Inflammatory macrophage treated with lipopolysaccharide for 1 hour (primary cell): ENCODE measurements at places on chromosomes 3 and 15.

DNA sequence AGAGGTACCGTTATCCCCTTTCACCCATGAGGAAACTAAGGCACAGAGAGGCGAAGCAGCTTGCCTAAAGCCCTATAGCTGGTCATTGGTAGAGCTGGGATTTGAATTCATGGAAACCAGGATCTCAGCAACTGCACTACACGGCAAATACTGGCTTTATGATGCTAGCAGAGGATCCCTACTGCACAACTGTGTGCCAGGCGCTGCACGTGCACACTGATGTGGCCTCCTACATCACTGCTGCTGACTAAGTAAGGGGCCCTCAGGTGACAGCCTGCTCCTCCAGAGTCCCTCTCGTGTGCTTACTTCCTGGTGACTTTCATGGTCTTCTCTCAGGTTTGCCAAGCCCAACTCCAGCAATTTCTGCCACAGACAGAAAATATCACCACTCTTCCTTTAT is 3.4 kb upstream of the POLG start:
- DNase-seq = no peak

DNA sequence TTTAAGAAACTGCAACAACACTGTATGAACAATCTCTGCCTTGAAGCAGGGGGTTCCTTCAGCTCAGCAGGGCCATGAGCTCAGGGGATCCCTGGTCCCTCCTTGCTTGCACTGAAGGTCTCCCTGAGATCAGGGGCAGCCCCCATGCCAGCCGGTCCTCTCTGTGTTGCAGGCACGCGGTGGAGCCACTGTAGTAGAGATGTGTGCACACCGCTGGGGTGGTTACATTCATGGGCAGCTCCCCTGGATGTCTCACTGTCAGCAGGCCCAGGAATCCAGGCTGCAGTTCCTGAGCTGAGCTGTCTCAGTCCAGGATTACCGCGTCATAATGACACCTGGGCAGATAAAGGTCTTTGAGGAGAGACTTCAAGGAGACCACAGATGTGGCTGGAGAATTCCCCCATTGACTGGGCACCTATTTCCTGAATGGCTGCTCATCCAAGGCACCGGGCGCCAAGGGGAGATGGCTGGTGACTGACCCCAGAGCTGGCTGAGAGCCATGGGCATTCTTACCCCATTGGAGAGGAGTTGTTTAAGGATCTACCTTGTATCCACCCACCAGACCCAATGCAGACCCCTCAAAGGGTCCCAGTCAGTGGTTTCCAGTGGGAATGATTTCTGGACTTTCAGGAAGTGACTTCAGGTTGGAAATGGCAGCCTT is 10.4 kb upstream of the KLF13 start:
- no peak for DNase-seq

- DNase-seq = no peak
Measured at GRCh38 chr15:74168711-74169126, 4.8 kb upstream of the ISLR start.

DNA sequence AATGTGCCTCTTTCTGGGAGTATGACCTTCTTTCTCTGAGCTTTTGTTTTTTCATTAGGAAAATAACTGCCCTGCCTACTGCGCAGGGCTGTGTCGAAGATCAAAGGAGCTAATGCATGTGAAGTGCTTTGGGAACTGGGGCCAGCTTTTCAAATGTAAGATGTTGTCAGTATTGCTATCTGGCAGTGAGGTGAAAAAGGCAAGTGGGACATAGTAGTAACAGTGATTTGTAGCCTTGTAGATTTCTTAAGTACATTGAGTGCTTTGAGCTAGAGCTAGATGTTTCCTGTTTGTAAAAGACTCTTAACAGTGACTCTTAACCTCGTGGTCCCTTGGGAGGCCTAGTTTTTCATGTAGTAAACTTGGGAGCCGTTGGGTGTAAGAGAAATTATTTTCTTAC is 126.5 kb downstream of the ECT2 start:
- no peak for DNase-seq

DNA sequence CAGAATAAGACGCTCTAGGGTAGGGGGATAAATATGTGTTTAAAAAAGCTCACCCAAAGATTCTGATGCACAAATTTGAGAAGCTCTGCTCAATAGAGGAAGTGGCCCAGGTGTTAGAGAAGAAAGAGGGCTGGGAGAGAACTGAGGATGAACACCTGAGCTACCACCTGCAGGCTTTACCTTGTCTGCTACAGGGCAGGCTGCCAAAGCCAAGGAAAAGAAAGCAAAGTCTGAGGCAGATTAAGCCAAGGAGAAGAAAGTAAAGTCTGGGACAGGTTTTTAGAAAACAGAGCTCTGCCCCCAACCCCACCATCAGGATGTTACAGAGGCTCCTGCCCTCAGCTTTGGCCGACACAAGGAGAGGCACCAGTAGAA is 92.9 kb downstream of the THRB start:
- no peak for DNase-seq

DNA sequence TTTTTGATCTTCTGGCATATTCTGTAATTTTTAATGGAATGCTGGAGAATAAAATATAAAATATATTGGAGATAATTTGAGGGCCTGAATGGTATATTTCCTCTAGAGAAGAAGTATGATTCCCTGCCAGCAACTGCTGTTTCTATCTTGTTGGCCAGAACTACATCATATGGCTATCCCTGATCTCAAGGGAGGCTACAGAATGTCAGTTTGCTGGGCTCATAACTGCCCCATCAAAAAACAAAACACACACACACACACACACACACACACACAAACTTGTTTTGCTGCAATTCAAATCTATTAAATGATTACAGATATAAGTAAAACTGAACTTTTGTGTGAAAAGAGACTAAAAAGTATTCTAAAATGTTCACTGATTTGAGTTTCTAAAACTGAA is 51.0 kb downstream of the RASA2 start:
- DNase-seq = no peak

- DNase-seq = peak; percentile 30
Measured at GRCh38 chr3:196706327-196706726, 5.7 kb downstream of the CEP19 start.

DNA sequence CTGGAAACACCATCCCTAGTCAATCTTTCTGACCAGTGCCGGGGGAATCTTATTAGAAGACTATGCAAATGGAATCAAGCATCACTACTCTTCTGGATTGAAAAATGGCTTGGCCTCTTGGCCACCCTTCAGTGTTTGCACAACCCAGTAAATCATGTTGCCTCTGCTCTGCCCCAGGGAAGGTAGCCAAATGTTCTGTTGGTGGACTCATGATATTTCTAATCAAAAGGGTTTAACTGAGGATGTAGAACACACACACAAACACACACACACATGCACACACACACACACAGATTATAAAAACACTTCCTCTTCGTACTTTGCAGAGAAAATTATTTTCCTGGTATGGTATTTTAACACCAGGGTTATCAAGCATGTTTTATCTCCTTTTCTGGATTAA is 7.9 kb downstream of the RBP2 start:
- DNase-seq = no peak

DNA sequence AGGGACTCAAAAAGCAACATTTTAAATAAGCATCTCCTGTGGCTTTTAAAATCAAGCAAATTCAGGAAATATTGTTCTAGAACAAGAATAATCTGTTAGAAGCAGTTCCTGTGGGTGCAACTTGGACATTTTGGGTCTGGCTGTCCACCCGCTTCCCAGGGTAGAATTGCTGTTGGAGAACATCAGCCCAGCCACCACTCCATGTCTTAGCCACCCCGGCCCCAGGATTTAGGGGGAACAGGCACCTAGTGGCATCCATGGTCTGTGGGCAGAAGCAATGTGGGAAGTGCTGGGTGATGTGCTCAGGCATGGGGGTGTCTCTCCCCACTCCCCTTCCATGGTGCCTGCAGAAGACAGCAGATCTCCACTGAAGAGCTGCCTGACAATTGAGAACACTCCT is 162.6 kb downstream of the KLF13 start:
- DNase-seq = no peak

DNA sequence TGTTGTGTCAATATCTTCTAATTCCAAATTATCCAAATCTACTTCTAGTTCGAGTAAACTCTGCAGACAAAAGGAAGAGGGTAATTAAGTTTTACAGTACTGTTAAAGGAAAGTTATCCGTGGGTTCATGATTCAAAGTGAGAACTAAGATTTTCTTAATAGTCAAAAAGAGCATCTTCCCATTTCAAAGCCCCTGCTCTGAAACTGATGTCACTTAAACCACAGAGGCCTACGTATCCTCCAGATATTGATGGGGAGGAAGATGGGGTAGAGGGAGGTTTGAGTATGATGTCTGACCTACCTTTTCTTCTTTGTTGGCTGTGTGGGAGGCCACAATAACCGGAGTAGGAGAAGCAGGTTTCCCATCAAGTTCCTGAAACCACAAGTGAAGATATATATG is 14.1 kb downstream of the MRPS22 start:
- no peak for DNase-seq

GRCh38 chr3:58242340-58242739 is 4.7 kb downstream of the ABHD6 start:
- no peak for DNase-seq

GRCh38 chr3:196165850-196166249 is 45.4 kb downstream of the ZDHHC19 start:
- no peak for DNase-seq

DNA sequence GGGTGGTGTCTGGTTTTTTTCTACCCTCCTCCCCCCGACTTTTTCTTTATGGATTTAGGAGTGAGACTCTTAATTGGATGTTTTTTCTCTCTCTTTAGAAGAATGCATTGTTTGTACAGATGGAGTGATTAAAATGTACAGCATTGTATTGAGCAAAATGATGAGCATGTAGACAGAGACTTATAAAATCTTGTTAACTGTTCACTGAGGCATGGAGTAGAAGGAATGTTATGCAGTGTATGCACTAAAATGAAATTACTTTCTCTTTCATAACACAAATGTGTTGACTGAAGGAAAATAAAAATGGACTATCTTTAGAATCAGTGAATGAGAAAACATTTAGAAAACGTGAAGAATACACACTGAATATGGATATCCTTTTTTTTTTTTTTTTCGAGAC is 39.8 kb downstream of the ZFAND6 start:
- no peak for DNase-seq

DNA sequence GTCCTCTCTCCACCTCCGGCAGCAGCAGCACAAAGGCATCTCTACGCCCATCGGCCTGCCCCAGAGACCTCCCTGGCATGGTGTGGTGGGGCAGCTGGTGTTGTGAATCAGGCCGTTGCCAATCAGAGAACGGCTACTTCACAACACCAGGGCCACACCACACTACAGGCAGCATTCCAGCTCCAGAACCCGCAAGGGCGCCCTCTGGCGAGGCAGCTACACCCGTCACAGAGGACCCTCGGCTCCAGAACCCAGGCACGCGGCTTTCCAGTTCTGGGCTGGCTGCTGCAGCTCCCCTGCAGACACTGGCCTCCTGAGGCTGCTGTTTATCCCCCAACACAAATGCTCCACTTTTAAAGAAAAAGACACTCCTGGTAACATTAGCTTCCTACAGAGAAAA is 127.5 kb upstream of the TOPAZ1 start:
- DNase-seq = no peak

- no peak for DNase-seq
Measured at GRCh38 chr3:23863060-23863459, 53.7 kb downstream of the NKIRAS1 start.

DNA sequence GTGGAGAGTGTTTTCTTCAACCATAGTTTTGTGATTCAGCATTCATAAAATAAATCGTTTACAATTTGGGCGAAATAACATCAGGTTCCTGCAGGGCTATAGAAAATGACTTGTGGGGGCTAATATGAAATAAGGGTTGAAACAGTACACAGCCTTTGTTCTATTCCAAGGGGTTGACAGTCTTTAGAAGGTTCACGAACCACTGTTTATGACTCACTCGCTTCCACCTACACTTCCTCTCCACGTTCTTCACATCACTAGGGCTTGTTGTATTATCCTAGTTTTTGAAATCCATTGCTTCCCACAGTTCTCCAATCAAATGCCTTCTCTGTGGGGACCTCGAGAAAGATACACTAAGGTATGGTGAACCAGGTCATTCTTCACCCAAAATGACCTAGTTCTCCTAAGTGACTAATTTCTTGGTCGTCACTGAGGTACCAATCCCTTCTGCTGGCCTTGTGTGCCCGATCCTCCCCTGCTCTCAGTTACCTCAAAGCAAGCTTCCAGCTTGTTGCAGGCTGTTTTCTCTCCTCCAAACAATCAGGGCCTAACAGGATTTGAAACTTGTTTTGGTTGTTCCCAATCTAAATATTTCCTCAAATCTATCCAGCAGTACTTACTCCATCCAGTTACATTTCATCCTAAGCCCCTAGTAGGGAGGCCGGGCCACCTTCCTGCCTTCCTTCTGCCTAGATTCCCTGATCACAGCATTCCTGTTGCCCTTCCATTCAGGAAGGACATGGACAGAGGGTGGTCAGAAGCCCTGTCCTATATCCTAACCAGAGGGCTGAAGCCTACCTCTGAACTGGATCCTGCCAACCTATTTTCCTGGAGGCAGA is 23.1 kb upstream of the TBL1XR1 start:
- peak; percentile 35 for DNase-seq

- DNase-seq = no peak
Measured at GRCh38 chr15:78083186-78083585, 5.7 kb upstream of the TBC1D2B start.

- DNase-seq = no peak
Measured at GRCh38 chr15:100786139-100786531, 93.5 kb upstream of the ALDH1A3 start.

- peak; percentile 72 for DNase-seq
Measured at GRCh38 chr3:39990532-39990931, 181.1 kb downstream of the MYRIP start.

DNA sequence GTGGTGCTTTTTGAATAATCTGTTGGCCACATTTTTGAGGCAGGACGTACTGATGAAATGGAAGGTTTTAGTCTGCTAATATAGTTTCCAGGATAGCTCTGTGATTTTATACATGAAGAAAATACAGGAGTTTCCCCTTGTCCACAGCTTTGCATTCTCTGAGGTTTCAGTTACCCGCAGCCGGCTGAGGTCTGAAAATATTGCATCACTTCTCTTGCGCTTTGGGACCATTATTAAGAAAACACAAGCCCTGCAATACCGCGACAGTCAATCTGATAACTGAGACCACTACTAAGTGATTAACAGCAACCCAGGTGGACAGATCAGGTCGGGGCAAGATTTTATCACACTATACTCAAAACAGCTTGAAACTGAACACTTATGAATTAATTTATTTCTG is 33.0 kb downstream of the BLM start:
- peak; percentile 74 for DNase-seq

GRCh38 chr15:48279608-48280007 is 51.6 kb upstream of the DUT start:
- no peak for DNase-seq

DNA sequence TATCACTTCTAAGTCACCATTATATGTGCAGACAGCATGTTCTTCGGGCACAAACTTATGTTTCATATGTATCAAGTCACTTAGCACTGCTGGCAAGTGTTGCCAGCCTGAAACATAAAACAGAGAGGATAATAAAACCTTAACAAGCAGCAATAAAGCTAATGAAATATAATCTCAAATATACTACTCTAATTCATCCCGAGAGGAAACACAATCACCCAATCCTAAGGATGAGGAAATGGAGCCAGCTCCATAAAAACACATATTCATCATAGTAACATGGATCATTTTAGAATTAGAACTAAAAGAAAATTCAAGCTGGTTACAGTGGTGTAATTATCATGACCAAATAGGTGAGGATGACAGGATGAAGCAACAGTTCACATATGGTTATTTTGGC is 1072.7 kb downstream of the EPHA3 start:
- no peak for DNase-seq

GRCh38 chr3:97910931-97911351 is 61.3 kb downstream of the RIOX2 start:
- peak; percentile 52 for DNase-seq

- DNase-seq = no peak
Measured at GRCh38 chr3:126049289-126050049, 34.5 kb downstream of the SLC41A3 start.
